ENCODE measurements at places on chromosomes 11 and 22. TPM values are rescaled to one million over a fixed set of nuclear protein-coding genes. Genes with fewer than 3 reads are reported as not detected.

GRCh38 chr22:20405931-20406685, 12.2 kb downstream of the ZNF74 start:
- no peak for DNase-seq

GRCh38 chr11:43639920-43640319, 40.6 kb upstream of the HSD17B12 start:
- no peak for DNase-seq

- DNase-seq, result no peak
These were observed 51.0 kb downstream of the SNX19 start for GRCh38 chr11:130865091-130865773.

Gene NECTIN1
- total RNA-seq, result 44.8 TPM

GRCh38 chr22:27466778-27467438, 334.6 kb downstream of the MN1 start:
- DNase-seq, result no peak

Gene YAP1
- total RNA-seq, result 199 TPM

Gene BDNF
- 3.5 TPM for total RNA-seq

Gene ESAM
- 1.4 TPM for total RNA-seq

Gene GRAMD1B
- total RNA-seq, result 5.1 TPM

Gene OR51B4
- not detected for total RNA-seq

- DNase-seq, result no peak
These were observed 108.5 kb downstream of the TP53I11 start for GRCh38 chr11:44842220-44842619.

- no peak for DNase-seq
These were observed 43.7 kb downstream of the MICAL3 start for GRCh38 chr22:17980638-17981051.

DNA sequence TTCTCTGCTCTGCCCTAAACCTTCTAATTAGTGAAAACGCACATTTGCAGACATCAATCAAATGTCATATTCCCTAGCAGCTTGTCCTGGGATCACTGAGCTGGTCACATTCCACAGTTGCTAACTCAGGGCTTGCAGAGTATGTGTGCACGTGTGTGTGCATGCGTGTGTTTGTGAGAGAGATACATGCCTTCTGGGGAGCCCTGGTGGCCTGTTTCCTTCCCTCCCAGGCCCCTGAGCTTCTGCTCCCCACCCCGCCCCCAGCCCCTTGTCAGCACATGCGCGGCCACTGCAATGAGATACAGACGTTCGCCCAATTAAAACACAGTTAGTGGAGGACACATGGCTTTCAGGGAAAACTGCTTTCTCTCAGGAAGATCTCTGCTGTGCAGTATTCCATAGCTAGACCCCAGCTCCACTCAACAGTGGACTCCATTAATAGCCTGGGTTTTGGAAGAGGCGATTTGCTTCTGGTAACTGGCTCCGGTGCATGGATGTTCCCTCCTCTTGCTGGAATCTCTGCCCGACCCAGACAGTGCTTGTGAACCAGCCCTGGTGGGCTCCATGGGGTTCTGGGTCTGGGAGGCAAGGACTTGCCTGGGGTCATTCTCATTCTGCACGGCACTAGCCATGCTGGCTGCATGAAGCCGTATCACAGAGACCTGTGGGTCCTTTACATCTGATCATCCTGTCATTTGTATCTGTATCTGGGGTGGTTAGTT, 17.7 kb downstream of the LRP5 start:
- DNase-seq, result no peak

GRCh38 chr11:123477205-123477907, 47.3 kb downstream of the GRAMD1B start:
- DNase-seq, result no peak

Measured in progenitor cell of endocrine pancreas (in vitro differentiated cells).